GM12878 (cell line): ENCODE measurements at places on chromosomes 4 and X. TPM values are rescaled to one million over a fixed set of nuclear protein-coding genes. Genes with fewer than 3 reads are reported as not detected.

Gene IGFBP7
- 0.84 and 2.8 TPM in 2 replicates for polyA plus RNA-seq

Gene GPAT3
- 0.51 and 0.67 TPM in 2 replicates for polyA plus RNA-seq

Gene EPHA5
- not detected in 2 replicates for polyA plus RNA-seq

Gene HTN1
- not detected in 2 replicates for polyA plus RNA-seq
